Hair follicle dermal papilla cell (primary cell): ENCODE measurements at places on chromosomes 6 and 20. TPM values are rescaled to one million over a fixed set of nuclear protein-coding genes. Genes with fewer than 3 reads are reported as not detected.

Gene PLG
- total RNA-seq = 0.85 TPM in 1 of 2 replicates, not detected in the other

Gene CYP39A1
- total RNA-seq = 4.4 and 4.5 TPM in 2 replicates

Gene ME1
- total RNA-seq = 28.7 and 31.9 TPM in 2 replicates

Gene PTCRA
- not detected in 2 replicates for total RNA-seq

Gene CASS4
- total RNA-seq = 1.8 and 2.7 TPM in 2 replicates

Gene TRIM15
- not detected in 2 replicates for total RNA-seq

Gene PRPH2
- 2.2 and 2.9 TPM in 2 replicates for total RNA-seq

Gene FAM217A
- total RNA-seq = 0.16 TPM in 1 of 2 replicates, not detected in the other

Gene IPCEF1
- total RNA-seq = 0.24 and 0.65 TPM in 2 replicates

Gene RIPPLY2
- total RNA-seq = 0.61 and 0.97 TPM in 2 replicates

Gene GSTA4
- total RNA-seq = 35.1 and 35.4 TPM in 2 replicates

Gene OSTM1
- 30.3 and 46.0 TPM in 2 replicates for total RNA-seq

Gene ZBTB24
- total RNA-seq = 16.2 and 19.5 TPM in 2 replicates

Gene CDSN
- total RNA-seq = not detected in 2 replicates

Gene CPNE5
- total RNA-seq = 0.12 and 0.16 TPM in 2 replicates

Gene TRMT6
- 4.9 and 5.6 TPM in 2 replicates for total RNA-seq

Gene BTN1A1
- not detected in 2 replicates for total RNA-seq

Gene FGD2
- not detected in 2 replicates for total RNA-seq

Gene MOXD1
- total RNA-seq = 75.3 and 95.6 TPM in 2 replicates

Gene KCNS1
- total RNA-seq = 5.3 and 5.5 TPM in 2 replicates

Gene DNAAF9
- 18.5 and 24.2 TPM in 2 replicates for total RNA-seq

Gene MMP24
- 0.73 and 0.81 TPM in 2 replicates for total RNA-seq

Gene MYL9
- 111 and 160 TPM in 2 replicates for total RNA-seq

Gene ERGIC3
- 282 and 421 TPM in 2 replicates for total RNA-seq
